NCI-H2171 (cell line): ENCODE measurements at places on chromosomes 2 and 18.
A peak's percentile ranks its signal among the peaks of the same experiment; 100 is the strongest.

GRCh38 chr2:42089340-42089925 is 41.6 kb downstream of the PKDCC start:
- no peak for DNase-seq

GRCh38 chr2:218981881-218982585 is 3.0 kb downstream of the FEV start:
- no peak for DNase-seq

DNA sequence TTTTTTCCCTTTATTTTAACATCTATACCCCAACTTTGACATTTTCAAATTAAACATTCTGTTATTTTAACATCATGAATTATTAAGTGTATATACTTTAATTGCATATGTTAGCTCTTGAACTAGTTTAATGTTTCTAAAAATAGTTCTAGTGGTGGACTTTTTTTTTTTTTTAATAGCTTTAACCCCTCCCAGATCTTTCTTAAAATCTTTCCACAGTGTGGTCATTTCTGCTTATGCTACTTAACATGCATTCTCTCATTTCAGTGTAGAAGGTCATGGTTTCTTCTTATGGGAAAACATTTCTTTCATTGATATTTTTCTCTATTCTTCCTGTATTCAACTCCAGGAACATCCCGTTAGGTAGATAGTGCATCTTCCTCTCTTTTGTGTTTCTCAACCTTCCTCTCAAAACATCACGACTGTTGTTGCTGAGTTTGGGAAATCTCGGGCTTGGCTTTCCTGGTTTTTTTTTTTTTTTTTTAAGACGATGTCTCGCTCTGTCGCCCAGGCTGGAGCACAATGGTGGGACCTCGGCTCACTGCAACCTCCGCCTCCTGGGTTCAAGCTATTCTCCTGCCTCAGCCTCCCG is 849 bp upstream of the TMEM18 start:
- no peak for DNase-seq

DNA sequence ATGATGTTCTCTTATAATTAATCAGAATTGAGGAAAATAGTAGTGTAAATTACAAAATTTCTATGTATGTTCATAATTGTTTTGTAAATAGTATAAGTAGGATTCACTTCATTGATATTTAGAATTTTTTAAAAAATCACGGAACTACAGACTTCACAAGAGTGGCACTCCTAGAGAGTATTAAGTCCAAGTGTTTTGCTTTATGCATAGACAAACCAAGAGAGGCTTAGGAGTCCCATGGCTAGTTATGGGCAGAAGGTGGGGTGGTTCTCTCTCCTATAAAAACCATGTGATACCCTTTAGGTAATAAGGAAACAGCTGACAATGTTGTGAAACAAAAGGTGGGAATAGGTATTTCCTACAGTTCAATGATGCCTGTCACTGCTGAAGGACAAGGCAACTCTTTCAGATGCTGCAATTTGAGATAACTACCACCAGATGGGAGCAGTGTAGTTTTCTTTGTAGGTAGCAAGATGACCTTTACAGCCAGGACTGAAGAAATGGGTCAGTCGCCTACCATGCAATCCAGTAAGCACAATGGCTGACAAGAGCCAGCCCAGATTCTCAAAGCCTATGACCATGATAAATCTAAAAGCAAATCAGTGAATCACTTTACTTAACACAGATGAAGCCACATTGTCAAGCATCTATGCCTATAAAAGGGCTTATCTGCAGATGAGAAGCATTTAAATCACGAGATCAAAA is 83.9 kb downstream of the AAK1 start:
- no peak for DNase-seq

- peak; percentile 25 for DNase-seq
Measured at GRCh38 chr2:206232287-206233035, 42.0 kb upstream of the ZDBF2 start.

DNA sequence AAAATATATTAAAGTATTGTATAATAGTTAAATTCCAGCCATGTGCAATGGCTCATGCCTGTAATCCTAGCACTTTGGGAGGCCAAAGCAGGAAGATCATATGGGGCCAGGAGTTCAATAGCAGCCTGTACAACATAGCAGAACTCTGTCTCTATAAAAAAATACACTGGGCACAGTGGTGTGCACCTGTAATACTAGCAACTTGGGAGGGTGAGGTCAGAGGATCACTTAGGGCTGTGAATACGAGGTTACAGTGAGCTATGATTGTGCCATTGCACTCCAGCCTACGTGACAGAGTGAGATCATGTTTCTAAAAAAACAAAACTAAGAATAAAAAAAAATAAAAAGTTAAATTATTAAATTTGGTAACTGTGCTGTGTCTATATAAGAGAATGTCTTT is 36.1 kb downstream of the ZRANB3 start:
- no peak for DNase-seq

GRCh38 chr2:235928751-235929370 is 239.3 kb downstream of the GBX2 start:
- no peak for DNase-seq

- no peak for DNase-seq
Measured at GRCh38 chr2:120283649-120284048, 31.0 kb downstream of the RALB start.

DNA sequence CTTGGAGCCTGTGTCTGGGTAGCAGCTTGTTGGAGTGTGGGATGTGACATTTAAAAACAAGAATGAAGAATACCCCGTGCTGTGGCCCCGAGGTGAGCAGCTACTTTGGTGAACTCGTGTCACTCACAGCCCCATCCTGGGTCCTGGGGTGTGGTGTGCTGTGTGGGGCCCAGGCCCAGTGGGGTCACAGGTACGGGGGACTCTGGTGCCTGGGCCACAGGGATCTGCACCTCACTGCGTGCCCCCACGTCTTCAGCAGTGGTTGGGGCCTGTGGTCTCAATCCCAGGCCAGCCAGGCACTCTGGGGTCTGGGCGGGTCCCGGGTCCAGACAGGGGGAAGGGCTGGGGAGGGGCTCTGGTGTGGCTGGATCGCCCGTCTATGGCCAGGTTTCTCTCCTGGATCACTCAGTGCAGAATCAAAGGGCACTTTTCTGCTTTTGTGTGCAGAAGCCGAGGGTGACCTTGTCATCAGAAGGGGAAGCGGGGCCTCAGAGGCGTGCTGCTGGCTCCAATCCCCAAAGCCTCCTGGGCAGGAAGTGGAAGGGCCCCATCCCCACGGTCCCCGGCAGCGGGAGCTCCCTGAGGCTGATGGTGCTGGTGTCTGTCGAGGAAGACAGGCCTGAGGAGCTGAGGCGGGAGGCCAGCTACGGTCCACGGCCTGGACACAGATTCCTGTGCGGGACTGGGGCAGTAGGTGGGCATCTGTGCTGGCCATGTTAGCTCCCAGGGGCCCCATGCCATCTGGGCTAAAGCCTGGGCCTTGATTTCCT is 1.4 kb downstream of the GPR35 start:
- DNase-seq, result no peak
